Stimulated activated CD8-positive, alpha-beta memory T cell treated with anti-CD3 and anti-CD28 coated beads, Interleukin-7, amount 100 ng/mL, for 1 hour (primary cell): ENCODE measurements at places on chromosomes 1 and 21.

GRCh38 chr1:2132222-2133038 lies 62.1 kb downstream of the FAAP20 start:
- DNase-seq = no peak

- no peak for DNase-seq
Observed at GRCh38 chr1:159421821-159422220, 10.2 kb upstream of the OR10J4 start.

DNA sequence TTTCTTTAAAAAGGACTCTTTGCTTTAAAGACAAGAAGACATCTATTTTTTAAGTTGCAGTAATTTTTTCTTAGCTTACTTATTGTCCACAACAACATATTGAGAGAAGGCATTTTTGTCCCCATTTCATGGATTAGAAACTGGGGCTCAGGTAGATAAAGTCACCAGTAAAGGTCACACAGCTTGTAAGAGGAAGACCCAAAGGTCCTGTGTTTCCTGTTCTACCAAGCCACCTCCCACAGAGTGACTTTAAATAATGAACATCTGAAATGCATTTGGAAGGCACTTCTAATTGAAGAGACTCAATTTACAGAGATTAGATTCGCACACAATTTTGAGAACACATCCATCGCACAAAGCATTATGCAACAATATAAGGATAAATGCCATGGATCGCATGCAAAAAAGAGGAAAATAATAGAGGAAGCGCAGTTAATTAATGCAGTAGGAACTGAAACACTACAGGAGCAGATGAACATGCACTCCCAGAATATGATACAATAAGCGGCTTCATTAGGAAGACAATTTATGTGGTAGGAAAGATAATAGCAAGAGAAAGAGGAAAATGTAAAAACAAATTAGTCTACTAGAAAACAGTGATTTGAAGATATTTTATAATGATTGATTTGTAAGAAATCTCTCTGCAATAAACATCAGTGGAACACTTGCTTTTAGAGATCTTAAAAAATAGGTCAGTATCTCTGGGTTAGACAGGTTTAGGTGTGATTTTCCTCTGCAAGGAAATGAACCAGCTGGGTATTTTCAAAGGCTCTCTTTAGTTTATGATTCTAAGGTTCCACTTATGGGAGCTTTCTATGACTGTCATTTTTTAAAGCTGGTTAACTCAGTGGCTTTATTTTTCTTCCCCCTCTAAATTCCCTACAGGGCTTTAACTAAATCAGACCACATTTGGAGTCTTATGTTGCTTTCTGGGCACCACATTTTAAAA lies 27.1 kb upstream of the CD2 start:
- DNase-seq = no peak

DNA sequence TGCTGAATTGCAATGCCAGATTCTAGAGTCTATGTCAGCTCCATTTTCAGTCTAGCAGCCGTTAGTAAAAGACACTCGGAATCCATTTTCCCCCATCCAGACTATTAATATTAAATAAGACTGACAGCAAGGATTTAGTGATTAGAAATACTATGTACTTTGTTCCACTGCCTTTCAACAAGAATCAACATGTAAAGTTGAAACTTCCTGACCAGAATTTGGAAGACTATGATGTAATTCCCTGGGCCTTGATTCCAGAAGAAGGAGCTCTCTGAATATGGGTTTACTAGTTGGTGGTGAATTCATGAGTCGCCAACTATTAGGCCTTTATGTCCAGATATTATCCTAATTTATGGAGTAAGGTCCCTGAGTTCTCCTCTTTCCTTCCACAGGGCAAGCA lies 24.8 kb downstream of the KDM1A start:
- no peak for DNase-seq

GRCh38 chr1:31069392-31069791 lies 3.9 kb upstream of the PUM1 start:
- DNase-seq = no peak

GRCh38 chr1:206924592-206925105 lies 2.9 kb upstream of the FCMR start:
- no peak for DNase-seq

GRCh38 chr1:243261390-243261789 lies 5.5 kb downstream of the SDCCAG8 start:
- DNase-seq = no peak

GRCh38 chr1:61079296-61079897 lies 3.0 kb upstream of the NFIA start:
- no peak for DNase-seq

DNA sequence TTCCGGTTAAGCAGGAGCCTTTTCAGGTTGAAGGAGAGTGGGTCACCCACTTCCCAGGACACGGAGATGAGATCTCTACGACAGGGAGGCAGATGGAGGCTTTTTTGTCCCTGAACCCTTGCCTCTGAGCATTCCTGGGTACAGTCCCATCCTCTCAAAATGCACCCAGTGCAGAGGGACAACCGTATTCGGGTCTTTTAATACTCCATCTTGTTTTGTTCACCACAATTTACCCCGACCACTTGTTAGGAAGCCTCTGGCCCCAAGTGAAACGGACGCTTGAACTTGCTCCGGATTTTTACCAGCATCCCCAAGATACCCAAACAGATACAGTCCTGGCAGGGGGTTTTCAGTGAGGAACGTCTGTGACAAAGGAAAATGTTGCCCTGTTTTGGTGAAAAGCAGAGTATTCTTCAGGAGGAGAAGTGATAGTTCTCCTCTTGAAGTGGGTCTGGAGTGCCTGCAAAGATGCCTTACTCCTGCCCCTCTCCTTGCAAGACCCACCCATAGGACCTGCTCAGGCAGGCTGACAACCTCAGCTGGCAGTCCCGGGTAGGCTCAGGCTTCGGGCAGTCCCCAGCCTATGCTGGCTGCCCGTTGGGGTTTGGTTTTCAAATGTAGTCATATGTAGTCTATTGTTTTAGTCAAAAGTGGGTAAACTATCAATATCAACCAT lies 669 bp upstream of the ARL8A start:
- no peak for DNase-seq

- DNase-seq = no peak
Observed at GRCh38 chr1:181423301-181423918, 59.9 kb upstream of the CACNA1E start.
